ENCODE measurements at places on chromosomes 12 and 14.

- no peak for DNase-seq
Measured at GRCh38 chr14:86124328-86124727, 594.4 kb downstream of the FLRT2 start.

DNA sequence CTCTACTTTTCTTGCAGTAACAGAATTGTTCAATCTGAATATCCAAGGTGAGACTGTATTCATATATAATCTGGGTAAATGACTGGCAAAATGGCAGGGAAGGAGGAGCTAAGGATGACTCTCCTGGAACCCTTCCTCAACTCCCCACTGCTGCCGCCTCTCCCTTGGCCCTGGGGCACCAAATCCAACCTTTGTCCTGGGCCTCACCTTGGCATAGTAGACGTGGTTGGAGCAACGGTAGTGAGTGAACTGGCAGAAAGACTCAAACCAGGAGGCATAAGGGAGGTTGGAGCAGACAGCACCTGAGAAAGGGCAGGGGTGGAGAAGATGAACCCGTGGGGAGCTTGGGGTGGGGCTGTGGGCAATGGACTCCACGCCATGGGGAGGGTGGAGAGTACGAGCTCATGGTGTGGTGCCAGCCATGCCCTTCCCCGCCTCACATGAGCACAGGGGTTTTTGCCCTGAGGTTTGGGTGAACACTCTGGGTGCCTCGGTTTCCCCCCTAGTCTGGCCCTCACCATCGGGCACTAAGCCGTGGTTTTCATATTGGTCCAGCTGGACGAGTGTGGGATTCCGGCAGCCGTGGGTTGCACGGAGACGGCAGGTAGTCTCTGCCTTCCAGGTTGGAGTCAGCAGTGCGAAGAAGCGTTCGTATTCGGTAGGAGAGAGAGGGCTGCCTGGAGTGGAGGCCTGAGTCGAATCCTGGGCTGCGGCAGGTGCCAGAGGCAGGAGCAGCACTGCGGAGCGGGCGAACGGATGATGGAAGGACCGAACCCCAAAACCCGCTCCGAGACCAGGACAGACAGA, 753 bp downstream of the ACRBP start:
- DNase-seq: no peak

GRCh38 chr14:89283327-89284060, 133.5 kb downstream of the FOXN3 start:
- no peak for DNase-seq

GRCh38 chr12:75571656-75572205, 60.3 kb upstream of the KRR1 start:
- no peak for DNase-seq

GRCh38 chr12:122992386-122992785, 11.9 kb downstream of the ARL6IP4 start:
- no peak for DNase-seq

DNA sequence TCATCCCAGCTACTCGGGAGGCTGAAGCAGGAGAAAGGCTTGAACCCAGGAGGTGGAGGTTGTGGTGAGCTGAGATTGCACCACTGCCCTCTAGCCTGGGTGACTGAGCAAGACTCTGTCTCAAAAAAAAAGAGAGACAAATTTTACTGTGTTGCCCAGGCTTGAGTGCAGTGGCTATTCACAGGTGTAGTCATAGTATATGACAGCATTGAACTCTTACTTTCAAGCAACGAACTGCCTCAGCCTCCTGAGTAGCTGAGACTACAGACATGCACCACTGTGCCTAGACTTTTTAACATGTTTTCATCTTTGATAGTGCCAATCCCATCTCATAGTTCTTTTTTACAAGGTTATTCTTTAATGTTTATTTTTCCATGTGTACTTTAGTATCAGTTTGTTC, 13.7 kb downstream of the ARID2 start:
- no peak for DNase-seq

GRCh38 chr14:57611555-57612075, 118.0 kb upstream of the CCDC198 start:
- no peak for DNase-seq

DNA sequence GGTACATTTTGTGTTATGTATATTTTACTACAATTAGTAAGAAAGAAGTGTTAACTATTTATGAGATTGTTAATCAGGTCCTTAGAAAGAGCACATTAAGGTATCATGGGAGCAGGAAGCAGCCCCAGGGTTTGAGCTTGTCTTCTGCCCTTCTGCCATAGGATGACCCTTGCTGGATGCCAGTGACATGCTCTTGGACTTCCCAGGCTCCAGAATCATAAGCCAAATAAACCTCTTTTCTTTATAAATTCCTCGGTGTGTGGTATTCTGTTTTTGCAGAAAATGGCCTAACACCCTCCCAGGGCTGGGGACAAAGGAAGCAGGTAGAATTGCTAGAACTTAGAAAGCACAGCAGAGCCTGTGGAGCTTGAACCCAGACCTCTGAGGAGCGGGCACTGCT, 164.7 kb downstream of the VRK1 start:
- DNase-seq: no peak

DNA sequence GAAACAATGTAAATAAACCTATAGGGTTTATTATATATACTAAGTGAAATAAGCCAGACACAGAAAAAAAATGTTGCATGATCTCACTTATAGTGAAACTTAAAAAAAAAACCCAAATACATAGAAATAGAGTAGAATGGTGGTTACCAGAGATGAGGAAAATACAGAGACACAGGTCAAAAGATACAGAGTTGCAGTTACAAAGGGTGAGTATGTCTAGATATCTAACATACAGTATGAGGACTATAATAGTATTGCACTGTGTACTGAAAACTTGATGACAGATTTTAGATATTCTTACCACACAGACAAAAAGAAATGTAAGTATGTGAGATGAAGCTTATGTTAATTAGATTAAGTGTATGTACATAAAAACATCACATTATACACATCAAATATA, 28.1 kb downstream of the CLEC2D start:
- no peak for DNase-seq

- DNase-seq: no peak
Measured at GRCh38 chr12:49627752-49628360, 4.5 kb downstream of the PRPF40B start.

- peak; percentile 18 for DNase-seq
Measured at GRCh38 chr14:44846232-44846824, 115.4 kb downstream of the KLHL28 start.

GRCh38 chr14:31278883-31279282, 71.3 kb upstream of the HECTD1 start:
- DNase-seq: no peak

DNA sequence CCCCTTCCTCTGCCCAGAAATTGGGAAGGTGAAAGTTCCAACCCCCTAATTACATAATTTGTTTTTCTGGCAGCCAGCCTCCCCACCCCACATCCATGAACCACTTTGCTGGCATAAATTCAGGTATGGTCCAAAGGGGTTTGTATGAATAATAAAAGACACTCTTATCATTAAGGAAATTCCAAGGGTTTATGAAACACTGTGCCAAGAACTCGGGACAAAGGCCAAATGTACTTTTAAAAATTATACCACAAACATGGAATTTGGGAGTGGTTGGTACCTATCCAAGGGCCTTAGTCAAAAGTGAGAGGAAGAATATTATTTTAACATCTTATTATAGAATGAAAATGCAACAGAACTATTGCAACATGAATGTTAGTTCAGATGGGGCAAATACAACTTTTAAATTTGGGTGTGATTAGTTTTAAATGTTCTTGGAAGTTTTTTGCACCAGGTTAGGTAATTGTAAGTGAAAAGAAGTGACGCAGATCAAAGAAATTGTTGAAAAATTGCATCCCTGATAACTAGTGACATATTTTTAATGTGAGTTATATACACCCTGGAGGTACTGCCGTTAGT, 217.8 kb downstream of the TMEM117 start:
- peak; percentile 2 for DNase-seq

DNA sequence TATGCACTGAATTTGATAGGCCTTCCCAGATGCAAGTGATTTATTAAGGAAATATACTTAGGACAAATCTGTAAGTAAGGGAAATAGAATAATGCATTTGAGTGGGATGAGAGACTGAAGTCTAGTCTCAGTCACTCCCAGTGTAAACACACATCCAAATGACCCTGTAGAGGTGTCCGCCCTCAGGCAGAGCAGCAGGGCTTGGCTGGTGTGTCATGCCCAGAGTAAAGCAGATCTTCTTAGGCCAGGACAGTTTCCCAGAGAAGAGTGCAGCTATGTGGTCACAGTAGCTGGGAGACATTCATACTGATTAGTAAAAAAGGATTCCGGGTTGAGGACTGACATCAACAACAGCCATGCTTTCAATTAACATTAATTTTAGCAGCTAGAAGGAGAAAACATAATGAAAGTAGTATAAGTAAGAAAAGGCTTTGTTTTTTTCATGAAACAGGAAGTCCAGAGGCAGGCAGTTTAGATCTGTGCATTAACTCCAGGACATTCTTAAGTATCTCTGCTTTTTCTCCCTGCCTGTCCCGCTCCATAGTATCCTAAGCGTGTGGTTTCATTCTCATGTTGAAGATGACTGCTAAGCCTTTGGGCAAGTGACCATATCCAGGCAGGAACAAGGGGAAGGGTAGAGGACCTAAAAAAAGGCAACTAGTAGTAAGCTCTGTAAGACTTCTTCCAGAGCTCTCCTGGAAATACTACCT, 35.7 kb downstream of the CNTN1 start:
- DNase-seq: no peak

- no peak for DNase-seq
Measured at GRCh38 chr12:53750812-53751335, 905 bp downstream of the CISTR start.

DNA sequence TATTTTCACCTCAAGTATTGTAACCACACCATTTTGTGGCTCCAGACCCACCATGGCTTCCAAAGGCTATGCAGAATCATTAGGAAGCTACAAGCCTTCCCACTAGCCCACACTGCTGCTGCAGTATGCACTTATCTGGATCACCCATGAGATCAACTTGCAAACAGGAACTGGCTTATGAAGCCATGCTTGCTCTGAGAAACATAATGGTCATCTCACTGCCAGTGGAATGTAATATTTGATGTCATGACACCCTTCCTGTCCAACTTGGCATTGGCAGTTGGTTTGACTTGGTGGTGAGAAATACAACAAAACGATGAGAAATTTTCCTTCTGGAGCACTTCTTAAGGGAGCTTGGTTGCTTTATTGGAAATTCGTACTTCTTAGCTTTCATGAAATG, 69.3 kb upstream of the FRMD6 start:
- DNase-seq: no peak

- DNase-seq: no peak
Measured at GRCh38 chr14:21874946-21875345, 201.3 kb upstream of the OR4E1 start.
